ENCODE measurements at places on chromosomes 13 and 19.

DNA sequence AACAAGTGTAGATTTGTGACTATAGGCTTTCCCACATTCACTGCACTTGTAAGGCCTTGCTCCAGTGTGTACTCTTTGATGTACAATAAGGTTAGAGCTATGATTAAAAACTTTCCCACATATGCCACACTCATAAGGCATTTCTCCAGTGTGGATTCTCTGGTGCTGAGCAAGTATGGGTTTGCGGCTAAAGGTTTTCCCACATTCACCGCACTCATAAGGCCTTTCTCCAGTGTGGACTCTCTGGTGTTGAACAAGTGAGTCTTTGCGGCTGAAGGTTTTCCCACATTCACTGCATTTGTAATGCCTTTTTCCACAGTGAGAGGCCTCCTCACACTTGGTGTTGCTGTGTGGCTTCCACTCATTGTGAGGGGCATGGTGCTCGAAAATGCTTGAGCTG lies 3.7 kb downstream of the ZNF772 start:
- no peak for DNase-seq

- no peak for DNase-seq
These were observed 6.6 kb upstream of the DACH1 start for GRCh38 chr13:71873418-71874247.

DNA sequence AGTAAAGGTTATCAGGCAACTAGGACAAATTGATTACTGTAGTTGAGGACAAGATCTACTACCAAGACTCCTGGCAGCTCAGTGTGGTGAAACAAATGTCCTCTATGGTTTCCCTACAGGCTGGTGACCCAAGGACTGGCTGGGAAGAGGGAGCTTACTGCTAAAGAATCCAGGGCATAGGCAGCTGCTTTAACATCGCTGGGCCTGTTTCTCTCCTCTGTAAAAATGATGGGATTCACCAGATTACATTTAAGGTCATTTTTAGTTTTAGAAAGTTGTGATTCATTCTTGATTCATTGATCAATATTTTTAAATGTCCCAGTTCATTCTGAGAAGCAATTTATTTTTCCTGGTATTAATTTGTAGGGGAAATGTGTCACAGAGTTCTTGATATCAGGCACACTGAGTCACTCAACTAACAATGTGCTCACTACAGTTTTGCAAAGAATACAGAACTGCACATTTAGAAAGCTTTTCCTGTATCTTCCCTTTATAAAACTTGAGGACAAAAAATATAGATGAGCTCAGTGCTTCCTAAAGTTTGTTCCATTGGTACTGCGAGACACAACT lies 19.6 kb upstream of the FAM124A start:
- no peak for DNase-seq

DNA sequence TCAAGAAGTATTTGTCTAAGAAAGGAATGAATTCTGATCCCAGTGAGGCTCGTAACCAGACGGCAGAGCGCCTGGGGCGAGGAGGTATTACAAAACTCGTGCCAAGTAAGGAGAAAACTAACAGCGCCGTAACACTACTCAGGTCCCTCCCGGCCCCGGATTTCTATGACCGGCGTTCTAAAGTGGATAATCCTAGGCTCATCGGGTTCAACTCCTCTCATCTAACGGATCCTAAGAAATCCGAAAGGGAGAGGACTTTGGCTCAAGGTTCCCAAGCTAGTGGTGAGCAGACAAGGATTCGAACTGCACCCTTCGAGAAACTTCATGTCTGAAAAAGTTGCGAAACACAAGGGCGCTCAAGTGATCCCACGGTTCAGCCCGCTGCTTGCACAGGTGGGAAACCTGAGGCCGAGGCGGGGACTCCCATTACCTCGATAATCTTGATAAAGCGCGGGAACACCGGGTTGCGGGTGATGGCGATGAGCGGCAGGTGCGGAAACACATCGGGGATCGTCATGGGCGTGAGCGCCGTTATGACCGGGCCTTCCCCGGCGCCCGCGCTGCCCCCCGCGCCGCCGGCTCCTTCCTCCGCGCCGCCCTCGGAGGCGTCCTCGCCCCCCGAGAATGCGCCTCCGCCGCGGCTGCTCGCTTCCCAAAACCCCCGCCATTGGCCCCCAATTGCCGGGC lies 529 bp downstream of the LONP1 start:
- no peak for DNase-seq

GRCh38 chr19:54319049-54319448 lies 6.1 kb upstream of the LILRA5 start:
- no peak for DNase-seq

- DNase-seq, result no peak
These were observed 172.7 kb downstream of the SPRY2 start for GRCh38 chr13:80168089-80168850.

DNA sequence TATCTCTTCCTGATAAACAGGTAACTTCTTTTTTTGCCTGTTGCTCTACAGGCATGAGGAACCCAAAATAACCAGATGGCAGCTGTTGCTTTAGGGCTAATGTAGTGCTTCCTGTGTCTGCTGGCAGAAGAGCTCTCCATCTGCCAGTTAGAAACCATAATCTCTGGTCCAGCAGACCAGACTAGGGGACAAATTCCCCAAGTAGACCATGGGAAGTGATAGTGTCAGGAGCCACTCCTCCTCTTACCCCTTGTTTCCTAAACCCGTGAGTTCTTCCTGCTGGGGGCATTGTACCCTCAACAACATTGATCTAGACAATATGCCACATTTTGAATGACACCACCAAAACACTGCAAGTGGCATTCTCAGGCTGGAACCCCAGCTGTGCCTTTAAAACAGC lies 135.9 kb downstream of the DLEU7 start:
- no peak for DNase-seq

GRCh38 chr19:47762615-47763308 lies 15.7 kb upstream of the SELENOW start:
- no peak for DNase-seq

DNA sequence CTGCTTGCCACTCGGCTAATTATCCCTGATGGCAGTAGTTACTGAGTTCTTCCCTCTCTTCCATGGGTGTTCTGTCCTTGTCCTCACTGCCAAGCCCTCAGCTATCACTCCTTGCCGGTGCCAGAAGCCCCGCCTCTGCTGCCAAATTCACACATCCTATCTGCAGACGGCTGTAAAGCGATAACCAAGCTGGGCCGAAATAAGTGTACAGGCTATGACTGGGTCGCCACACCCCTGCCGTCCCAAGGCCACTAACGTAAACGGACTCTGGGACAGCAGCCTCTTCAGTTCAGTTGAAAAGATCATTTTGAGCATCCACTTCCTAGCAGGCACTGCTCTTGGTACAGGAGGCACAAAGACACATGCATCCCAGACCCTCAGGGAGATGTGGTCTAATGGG lies 13.3 kb downstream of the SLC7A1 start:
- no peak for DNase-seq

- no peak for DNase-seq
These were observed 1.2 kb upstream of the SLAIN1 start for GRCh38 chr13:77696006-77696878.
